Esophagus mucosa (tissue), 1 donor: ENCODE measurements at places on chromosomes 2 and 18. TPM values are rescaled to one million over a fixed set of nuclear protein-coding genes. Genes with fewer than 3 reads are reported as not detected.

GRCh38 chr2:84851876-84852275 lies 29.0 kb downstream of the TRABD2A start:
- no peak for ATAC-seq

DNA sequence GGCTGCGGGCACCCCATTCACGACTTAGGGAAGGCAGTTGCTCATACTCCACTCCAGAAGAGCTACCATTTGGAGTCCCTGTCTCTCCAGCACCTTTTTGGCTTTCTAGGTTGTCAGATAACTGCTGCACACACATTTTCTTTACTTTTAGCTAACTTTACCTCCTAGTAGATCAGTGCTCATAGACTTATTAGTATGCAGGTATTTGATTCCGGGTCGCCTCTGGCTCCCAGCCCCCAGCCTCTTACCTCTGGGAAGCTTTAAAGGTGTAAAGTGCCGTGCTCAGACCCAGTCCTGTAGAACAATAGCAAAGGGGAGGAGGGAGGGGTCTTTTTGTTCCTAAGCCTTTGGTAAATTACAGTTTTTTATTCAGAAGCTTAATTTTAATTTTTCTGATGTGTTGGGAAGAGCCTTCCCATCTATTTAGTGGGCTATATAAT lies 102.9 kb downstream of the SPTBN1 start:
- peak; percentile 30 for ATAC-seq

Gene MYO5B
- total RNA-seq = 29.6 TPM

Gene FEV
- not detected for total RNA-seq

Gene RAB31
- total RNA-seq = 50.0 TPM
